ENCODE measurements at places on chromosomes 7 and 10.

- no peak for DNase-seq
Observed at GRCh38 chr10:130454543-130455000, 318.4 kb downstream of the GLRX3 start.

DNA sequence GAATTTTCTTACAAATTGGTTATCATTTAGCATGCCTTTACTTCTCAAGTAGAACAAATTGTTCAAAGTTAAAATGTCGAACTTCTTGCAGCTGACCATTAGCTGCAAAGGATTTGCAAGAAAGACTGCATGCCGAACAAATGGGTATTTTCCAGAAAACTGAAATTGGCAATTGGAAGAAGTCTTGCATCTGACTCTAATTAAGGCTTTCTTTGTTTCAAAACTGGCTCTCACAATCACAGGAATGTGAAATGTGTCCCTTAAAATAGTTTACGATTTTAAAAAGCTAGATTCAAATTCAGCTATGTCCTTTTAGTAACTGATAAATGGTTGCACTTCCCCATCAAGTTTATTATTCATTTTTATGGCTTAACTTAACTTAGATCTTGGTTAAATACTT lies 207.9 kb downstream of the ARL4A start:
- no peak for DNase-seq

GRCh38 chr7:128167042-128167701 lies 73.9 kb upstream of the LEP start:
- no peak for DNase-seq

GRCh38 chr7:821688-822087 lies 10.6 kb upstream of the SUN1 start:
- no peak for DNase-seq

GRCh38 chr7:620056-620455 lies 100.4 kb upstream of the PDGFA start:
- DNase-seq = no peak

GRCh38 chr7:66790196-66790595 lies 49.7 kb downstream of the RABGEF1 start:
- DNase-seq = no peak

DNA sequence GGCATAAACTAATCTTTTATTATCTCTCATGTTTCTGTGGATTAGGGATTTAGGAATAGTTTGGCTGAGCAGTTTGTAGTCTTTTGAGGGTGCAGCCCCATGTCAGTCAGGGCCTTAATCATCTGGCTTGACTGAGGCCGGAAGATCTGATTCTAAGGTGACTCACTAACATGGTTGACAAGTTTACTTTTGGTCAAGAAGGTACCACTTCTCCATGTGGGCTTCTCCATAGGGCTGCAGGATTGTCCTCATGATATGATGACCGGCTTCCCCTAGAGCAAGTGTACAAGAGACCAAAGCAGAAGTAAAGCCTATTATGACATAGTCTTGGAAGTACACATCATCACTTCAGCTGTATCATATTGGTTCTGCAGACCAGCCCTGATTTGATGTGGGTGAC lies 45.9 kb upstream of the OIT3 start:
- DNase-seq = no peak

- DNase-seq = no peak
Observed at GRCh38 chr7:71191771-71192170, 59.8 kb downstream of the GALNT17 start.

DNA sequence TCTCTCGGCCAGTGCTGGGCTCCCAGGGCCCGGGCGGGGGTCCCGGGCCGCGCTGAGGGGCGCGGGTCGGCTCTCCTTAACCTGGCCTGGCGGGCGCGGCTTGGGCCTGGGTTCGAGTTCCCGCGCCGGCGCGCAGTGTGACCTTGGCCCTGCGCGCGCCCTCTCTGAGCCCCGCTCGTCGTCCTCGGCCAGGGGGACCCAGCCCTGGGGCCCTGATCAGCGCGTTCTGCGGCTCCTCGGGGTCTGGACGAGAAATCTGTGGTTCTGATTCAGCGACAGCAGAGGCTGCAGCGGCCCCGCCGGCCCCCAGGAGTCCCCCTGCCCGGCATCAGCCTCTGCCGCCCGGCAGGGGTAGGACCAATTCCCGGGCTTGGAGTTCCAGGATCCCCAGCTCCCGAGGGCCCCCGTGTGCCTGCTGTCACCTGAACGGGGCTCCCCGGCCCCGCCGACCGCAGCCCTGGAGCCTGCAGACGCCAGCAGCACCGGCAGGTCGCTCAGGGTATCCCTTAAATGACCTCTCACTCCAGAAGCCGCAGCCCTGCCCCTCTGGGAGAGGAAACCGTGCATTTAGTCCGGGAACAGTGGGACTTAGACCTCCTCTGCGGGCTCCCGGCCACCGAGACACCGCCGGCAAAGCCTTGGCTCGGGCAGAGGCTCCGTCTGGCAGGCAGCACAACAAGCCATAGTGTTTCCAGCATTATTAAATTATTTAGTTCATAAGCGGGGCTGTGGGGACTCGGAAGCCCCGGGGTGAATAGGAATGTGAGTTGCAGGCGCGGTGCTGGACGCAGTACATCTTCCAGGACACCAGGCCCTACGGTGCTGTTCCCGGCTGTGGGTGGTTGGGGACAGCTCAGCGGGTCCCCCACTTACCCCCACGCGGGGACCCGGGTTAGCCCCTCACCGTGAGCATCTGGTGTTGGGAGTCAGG lies 572 bp downstream of the CHST12 start:
- no peak for DNase-seq

GRCh38 chr10:62230344-62231121 lies 38.1 kb downstream of the RTKN2 start:
- DNase-seq = no peak

DNA sequence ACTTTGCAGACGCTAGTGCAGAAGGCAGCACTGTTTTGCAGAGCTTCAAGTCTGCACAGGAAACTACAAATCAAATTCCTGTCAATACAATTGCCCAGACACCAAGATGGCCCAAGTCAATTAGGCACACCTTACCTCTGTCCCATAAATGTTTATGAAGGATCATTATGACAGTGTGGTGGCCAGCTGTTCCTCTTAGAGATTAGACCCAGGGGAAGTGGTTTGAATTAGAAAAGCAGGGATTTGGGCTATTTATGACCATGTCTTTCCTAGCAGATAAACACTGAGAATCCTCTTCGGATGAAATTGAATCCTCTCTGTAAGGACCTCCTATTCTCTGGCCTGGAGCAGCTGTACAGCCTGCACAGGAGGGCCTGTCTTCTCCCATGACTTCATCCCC lies 9.9 kb upstream of the NEUROG3 start:
- no peak for DNase-seq

DNA sequence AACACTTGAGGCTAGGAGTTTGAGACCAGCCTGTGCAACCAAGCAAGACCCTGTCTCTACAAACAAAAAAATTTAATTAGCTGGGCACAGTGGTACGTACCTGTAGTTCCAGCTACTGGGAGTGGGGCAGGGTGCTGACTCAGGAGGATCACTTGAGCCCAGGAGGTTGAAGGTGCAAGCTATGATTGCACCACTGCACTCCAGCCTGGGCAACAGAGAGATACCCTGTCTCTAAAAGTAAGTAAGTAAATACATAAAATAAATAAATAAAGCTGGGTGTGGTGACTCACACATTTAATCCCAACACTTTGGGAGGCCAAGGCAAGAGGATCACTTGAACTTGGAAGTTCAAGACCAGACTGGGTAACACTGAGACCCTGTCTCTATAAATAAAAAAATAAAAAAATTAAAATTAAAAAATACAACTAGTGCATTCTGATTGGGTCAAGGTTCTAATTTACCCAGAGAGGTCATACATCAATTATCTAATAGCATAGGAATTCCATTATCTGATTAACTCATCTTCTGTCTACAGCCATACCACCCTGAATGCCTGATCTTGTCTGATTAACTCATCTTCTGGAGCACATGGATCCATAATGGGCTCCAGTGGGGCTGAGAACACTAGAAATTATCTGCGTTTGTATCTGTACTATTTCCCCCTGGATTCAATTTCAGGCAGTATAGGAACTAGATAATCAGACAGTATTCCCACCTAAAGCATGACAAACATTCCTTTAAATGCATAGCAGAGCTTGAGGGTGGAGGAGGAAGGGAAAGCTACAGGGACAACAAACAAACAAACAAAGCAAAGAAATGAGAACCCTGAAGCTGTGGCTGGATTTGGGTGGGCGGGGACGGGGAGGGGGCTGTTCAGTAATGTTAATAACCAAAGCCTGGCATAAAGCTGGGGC lies 21.0 kb upstream of the HILPDA start:
- no peak for DNase-seq

DNA sequence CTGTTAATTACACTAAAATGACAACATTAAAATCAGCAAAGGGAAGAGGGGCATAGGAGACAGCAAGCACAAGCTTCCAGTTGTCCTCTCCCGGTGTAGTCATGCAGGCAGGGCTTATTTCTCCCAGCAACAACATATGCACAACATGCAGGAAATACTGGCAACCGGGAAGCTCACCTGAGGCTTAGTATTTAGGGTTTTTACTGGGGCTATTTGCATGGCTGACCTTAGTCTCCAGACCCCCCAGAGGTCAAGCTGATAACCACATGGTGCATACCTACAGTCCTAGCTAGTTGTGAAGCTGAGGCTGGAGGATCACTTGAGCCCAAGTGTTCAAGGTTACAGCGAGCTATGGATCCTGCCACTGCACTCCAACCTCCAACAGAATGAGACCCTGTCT lies 12.8 kb upstream of the JMJD1C start:
- no peak for DNase-seq

DNA sequence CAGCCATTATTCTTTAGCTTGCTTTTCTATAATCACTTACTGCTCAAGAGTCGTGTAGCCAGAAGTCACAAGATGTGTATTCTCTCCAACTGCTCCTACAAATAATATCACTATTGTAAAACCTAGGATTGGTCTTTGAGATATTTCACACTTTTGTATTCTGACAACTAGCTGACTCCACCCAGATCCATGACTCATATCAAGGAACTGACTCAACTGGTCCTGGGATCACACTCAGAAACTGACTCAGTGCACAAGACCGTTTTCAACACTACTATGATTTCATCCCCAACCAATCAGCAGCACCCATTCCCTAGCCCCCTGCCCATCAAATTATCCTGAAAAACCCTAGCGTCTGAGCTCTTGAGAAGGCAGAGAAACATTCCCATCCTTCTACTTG lies 56.5 kb upstream of the ORC5 start:
- no peak for DNase-seq

GRCh38 chr7:141652691-141653090 lies 49.3 kb downstream of the DENND11 start:
- DNase-seq = no peak

- no peak for DNase-seq
Observed at GRCh38 chr10:69801094-69801433, 642 bp upstream of the COL13A1 start.

DNA sequence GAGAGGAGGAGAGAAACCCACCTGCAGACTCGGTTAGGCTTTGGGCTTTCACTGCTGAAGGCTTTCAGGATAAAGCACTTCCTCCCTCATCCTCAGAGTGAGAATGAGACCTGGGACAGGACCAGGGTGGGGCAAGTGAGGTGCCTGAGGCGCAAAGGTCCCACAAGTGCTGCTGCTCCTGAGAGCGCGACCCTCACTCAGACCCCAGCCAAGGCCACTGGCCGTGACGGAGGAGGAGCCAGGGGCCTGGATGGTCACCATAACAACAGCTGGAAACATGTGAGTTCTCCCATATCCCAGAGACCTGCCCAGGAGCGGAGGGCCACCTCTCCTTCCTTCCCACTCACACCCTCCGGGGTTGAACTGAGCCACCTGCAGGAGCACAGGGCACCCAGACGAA lies 46.9 kb upstream of the MKRN1 start:
- DNase-seq = no peak
